ENCODE measurements at places on chromosomes 2 and 18.

- DNase-seq, result no peak
These were observed 91.0 kb downstream of the ICA1L start for GRCh38 chr2:202780514-202781021.

GRCh38 chr2:3823748-3824147, 120.4 kb downstream of the DCDC2C start:
- no peak for DNase-seq

DNA sequence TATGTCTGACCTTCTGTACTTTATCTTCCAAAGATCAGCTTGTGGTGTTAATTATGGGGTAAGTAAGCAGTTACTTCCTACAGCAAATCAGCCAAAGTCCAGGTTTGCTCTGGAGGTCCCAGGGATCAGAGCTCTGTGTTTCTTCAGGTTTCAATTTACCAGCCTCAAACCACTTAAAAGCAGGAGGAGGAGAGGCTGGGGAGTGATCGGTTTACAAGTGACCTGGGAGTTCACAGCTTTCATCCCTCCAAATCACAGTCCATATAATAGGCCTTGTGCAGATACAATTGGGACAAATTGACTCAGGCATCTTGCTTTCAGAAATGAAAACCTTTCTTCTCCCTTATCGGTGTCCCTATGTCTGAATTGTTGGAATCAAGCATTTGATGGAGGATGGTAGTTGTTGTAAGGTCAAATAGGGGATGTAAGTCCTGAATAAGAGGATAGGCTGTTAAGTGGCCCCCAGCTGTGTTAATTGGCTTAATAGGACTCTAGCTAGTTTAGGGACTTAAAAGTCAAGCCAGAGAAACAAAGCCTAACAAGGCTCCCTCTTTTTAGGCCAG, 188.0 kb upstream of the NT5C1B start:
- no peak for DNase-seq

GRCh38 chr2:241376808-241377207, 20.7 kb downstream of the FARP2 start:
- DNase-seq, result no peak

DNA sequence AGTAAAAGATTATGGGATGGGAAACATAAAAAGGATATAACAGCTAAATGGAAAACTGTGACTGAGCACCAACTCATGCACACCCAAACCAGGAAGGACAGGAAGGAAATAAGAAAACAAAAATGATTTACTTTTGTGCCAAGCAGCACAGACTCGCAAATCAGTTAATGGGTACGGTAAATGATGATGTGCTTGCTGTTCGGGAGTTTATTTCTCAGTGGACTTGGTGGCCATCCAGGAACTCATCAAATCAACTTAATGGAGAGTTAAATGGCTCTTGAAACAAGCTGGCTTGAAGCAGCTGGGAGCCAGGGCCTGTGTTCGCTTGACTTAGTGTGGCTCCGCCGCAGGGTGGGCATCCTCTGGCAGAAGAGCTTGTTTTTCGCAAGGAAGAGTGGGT, 36.2 kb downstream of the MTCL1 start:
- no peak for DNase-seq

GRCh38 chr18:62107881-62108280, 79.0 kb downstream of the PIGN start:
- DNase-seq, result no peak

- no peak for DNase-seq
These were observed 259.0 kb downstream of the PAX3 start for GRCh38 chr2:222039821-222040220.

DNA sequence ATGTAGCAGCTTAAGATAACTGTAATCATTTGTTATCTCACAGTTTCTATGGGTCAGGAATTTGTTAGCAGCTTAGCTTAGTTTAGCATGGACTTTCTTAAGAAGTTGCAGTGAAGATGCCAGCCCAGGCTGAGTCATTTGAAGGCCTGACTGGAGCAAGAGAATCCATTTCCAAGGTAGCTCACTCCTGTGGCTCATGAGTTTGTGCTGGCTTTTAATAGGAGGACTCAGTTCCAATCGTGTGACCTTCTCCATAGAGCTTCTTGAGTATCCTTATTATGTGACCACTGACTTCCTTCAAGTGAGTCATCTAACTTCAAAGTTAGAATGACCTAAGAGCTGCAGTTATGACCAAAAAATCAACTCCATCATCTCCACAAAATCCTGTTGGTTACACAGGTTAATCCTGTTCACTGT, 1.4 kb downstream of the GPATCH11 start:
- no peak for DNase-seq

DNA sequence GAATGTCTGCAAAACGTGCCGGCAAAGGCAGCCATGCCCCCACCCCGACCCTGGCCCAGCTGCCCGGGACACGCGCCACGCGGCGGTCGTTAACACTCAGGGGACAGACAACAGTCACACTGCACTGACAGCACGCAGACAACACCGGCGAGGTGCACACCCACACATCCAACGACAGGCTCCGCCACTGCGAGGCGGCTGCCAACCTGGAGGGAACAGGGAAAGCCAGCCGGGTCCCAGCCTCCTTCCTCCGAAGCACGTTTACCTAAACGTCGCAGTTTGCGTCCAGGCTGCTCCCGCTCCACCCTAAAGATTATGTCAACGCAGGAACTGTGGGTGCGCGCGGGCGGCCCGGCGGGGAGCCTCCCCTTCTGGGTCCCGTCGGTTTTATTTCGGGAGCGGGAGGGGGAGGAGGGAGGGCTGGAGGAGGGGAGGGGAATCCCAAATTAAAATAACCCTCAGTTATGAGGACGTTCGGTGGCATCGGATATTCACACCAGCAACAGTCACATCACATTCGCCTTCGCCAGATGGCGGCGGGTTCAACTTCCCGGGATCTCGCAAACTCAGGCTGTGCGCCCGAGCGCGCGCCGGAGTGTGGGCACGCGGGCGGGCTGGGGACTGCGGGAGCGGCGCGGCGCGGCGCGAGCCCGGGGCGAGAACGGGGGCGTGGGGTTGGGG, 644 bp downstream of the PTGR3 start:
- peak; percentile 35 for DNase-seq

GRCh38 chr18:50193796-50194630, 934 bp downstream of the MYO5B start:
- no peak for DNase-seq

GRCh38 chr2:240986787-240987411, 11.5 kb upstream of the SNED1 start:
- no peak for DNase-seq

- no peak for DNase-seq
These were observed 338 bp upstream of the THUMPD2 start for GRCh38 chr2:39779341-39779851.

GRCh38 chr2:15792331-15792730, 148.0 kb upstream of the MYCN start:
- DNase-seq, result no peak

GRCh38 chr2:33645861-33646260, 46.8 kb upstream of the FAM98A start:
- DNase-seq, result no peak

DNA sequence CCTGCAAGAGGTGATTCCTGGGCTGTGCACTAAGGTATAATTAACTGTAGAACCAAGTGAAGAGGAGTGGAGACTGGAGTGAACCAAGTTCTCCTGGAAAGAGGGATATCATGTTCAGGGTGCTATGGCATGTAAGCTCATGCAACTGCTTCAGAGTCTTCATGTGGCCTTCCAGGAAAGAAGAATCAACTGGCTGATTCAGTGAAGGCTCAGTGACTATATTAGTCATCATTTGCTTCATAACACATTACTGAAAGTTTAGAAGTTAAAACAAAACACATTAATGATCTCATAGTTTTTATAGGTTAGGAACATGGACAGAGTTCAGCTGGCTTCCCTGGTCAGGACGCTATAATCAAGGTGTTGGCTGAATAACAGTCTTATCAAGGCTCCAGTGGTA, 1200.8 kb upstream of the GYPC start:
- no peak for DNase-seq

DNA sequence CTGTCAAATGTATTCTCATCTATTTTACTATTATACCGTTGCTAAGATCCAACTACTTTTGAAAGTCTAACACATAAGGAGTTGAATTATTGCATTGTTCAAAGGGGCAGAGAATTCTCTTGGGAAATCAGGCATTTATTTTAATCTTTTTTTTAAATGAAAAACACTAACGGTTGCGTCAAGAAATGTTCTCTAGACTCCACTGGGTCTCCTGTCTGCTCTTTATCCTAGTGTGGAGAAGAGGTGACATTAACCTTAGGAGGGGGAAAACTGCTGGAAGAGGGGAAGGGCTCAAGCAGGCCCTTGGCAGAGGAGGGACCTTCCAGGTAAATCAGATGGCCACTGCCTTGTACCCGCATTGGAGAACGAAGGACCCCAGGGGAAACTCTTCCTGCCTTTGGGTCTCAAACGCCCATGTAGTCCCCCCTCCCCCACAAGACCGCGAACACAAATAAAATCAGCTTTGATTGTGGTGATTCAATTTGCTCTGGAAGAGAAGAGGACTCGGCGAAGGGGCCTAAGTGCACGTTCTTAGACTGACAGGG, 1.1 kb upstream of the APCDD1 start:
- no peak for DNase-seq

GRCh38 chr18:53819174-53819573, 405.3 kb downstream of the MBD2 start:
- DNase-seq, result no peak

DNA sequence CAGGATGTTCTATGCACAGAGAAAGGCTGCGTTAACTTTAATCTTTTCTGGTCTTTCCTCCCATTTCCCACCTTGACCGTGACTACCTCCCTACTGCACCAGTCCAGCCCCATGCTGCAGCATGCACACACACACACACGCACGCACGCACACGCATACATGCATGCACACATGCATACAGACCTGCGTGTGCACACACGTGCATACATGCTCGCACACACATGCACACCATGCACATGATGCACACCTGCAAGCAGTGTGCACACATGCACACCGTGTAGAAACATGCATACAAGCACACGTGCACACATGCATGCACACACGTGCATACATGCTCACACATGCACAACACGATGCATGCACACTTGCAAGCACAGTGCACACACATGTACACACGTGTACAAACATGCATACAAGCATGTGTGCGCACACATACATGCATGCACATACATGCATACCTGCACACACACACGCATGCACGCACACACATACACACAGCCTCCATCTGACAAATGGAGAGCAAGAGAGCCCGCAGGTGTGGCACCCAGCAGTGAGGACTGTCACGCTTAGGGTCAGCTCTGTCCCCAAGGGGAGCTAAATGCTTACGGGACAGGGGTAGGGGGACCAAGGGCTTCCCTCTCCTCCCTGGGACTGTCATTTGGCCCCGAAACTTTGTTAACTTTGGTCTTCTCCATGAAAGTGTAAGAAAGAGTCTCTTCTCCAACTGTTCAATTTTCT, 18.2 kb downstream of the SNORC start:
- DNase-seq, result no peak

GRCh38 chr18:62026586-62026985, 133.8 kb upstream of the RNF152 start:
- no peak for DNase-seq

GRCh38 chr2:202249521-202250253, 11.3 kb upstream of the SUMO1 start:
- no peak for DNase-seq

DNA sequence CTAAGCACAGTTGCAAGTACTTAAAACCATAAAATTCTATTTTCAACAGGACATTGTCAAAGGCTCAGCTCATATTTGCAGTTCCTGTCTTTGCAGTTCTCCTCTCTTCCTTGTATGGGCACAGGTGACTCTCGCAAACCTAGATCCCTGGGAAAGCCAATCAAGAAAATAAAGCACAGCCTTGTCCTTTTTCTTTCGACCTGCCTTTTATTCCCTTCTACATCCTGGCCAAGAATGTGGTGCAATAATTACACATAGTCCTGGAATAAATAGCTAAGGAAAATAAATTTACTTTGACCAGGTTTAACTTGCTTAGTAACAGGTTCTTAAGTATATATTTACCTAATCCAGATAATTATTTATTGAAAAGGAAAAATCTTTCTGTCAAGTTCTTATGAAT, 20.2 kb downstream of the ATG16L1 start:
- no peak for DNase-seq

GRCh38 chr2:12314127-12314760, 402.5 kb upstream of the TRIB2 start:
- no peak for DNase-seq

GRCh38 chr2:191866675-191867506, 20.0 kb upstream of the CAVIN2 start:
- DNase-seq, result no peak

GRCh38 chr2:127041259-127041970, 65.5 kb downstream of the BIN1 start:
- DNase-seq, result no peak

GRCh38 chr2:62593825-62594224, 87.8 kb upstream of the TMEM17 start:
- no peak for DNase-seq

- DNase-seq, result no peak
These were observed 162.3 kb upstream of the TMEM200C start for GRCh38 chr18:6057604-6058003.

GRCh38 chr18:44920441-44920840, 239.8 kb downstream of the SETBP1 start:
- DNase-seq, result no peak

DNA sequence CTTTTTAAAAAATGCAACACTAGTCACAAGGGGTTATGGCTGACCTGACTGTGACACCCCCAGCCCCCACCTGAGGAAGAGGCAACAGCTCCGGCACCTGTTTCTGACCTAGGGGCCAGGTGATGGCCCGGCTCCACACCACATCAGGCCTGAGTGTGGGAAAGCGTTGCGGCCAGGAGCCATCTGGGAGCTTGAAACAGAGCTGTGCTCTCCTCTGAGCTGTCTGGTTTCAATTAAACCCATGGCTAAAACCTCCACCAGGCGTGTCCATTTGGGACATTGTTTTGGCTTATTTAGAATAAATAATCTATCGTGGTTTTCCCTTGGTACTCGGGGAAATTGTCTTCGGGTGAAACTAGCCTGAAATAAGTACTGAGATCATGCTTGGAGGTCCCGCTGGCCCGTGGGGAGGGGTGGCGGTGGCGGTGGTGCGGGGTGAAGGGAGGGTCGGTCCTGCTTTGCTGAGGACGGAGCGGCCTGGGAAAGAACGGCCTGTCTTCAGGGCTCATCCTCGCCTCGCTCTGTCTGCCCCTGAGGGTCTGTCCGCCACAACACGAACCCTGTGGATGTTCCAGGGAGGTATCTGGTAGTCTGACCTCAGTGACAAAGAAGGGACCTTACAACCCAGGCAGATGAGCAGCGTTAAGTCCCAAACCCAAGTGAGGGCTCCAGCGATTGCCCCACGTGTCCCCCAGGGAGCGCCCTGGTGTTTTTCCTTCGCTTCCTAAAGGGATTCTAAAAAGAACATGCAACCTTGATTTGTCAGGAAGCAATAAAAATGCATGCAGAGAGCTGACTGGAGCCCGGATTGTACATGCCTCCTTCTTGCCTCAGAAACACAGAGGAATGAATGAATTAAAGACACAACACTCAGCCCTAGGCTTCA, 58.7 kb downstream of the IL1RL2 start:
- DNase-seq, result no peak

- DNase-seq, result no peak
These were observed 50.3 kb downstream of the SH2D6 start for GRCh38 chr2:85468704-85469349.

Data from CD4-positive, alpha-beta memory T cell (primary cell).